Right lung (tissue), 10 donors: ENCODE measurements at places on chromosomes 16 and 17.

GRCh38 chr17:80920441-80920840 is 71.2 kb upstream of the CHMP6 start:
- no peak for DNase-seq

DNA sequence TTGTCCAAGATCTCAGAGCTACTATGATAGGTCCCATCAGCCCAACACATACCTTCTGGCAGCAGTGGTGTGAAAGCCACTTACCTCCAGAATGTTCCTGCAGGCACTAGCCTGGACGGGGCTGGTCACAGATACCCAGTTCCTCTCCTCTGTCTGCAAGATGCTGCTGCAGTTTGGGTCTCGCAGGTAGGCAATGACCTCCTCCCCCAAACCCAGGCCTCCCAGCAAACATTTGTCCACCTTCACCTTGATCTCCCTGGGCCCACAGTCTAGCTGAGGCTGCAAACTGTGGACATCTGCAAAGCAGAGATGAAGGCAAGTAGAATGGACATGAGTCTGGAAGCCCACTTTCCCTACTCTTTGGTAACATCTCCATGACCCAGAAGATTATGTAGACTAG is 7.1 kb downstream of the GP2 start:
- no peak for DNase-seq

GRCh38 chr16:51734220-51734619 is 583.1 kb upstream of the SALL1 start:
- no peak for DNase-seq

DNA sequence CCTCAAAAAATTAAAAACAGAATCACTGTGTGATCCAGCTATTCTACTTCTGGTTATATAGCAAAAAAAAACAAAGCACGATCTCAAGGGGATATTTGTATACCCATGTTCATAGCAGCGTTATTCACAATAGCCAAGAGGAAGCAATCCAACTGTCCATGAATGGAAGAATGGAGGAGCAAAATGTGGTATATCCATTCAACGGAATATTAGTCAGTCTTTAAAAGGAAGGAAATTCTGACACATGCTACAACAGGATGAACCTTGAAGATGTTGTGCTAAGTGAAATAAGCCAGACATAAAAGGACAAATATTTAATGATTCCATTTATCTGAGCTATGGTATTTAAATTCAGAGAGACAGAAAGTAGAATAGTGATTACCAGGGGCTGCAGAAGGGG is 4.6 kb upstream of the NOL11 start:
- no peak for DNase-seq

DNA sequence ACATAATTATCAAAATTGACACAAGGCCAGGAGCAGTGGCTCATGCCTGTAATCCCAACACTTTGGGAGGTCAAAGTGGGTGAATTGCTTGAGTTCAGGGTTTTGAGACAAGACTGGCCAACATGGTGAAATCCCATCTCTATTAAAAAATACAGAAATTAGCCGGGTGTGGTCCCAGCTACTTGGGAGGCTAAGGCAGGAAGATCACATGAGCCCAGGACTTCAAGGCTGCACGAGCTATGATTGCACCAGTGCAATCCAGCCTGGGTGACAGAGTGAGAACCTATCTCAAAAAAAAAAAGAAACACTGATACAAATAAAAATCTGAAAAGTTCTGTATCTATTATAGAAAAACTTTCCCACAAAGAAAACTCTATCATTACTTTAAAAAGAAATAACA is 15.5 kb downstream of the MYH10 start:
- DNase-seq, result no peak

- DNase-seq, result no peak
These were observed 194.5 kb downstream of the FOXL1 start for GRCh38 chr16:86772671-86773353.

DNA sequence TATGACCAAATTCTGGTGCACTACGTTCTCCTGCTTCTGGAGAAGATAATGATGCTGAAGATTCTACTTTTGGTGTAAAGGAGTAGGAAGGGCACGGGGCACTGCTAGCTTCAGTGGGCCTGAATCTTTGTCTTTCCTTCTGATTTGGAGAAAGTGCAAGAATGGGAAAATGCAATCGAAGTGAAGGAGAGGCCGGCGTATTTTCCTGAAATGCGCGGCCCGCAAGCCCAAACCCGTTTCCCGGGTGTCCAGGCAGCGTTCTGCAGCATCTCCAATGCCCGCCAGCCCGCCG is 372 bp upstream of the NDE1 start:
- DNase-seq, result no peak

GRCh38 chr16:23858542-23858941 is 22.8 kb downstream of the PRKCB start:
- no peak for DNase-seq

DNA sequence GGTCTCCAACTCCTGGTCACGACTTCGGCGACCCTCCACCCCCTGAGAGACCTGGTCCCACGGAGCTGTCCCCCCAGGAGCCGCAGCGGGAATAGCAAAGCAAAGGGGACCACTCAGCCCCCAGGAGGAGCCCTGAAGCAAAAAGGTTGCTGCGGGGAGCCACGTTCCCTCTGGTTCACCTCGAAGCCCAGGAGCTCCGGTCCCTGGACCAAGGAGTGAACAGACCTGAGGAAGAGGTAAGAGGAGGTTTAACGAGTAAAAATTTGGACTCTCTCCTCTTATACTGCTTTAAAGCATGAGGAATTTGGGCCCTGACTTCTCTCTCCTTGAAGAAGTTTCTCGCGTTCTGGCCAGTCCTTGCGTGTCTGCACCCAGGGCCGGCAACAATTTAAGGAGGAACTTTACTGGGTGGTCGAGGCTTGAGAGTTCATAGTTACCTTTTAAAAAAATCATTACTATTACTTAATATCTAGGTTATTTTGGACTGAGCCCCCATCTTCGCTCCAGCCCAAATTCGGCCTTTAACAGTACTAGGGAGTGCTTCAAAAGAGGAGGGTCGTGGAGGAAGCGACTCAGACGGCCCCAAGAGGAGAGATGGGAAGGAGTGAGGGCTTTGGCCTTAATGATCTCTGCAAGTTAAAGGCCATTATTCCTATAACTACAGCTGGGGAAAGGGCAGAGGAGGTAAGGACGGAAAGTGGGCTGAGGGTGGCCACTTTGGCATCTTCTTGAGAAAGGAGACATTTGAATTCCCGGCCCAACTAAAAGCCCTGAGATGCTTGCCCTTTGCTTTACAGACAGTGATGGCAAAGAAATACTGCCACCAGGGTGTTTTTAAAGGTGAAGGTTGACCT is 16.9 kb upstream of the HOXB9 start:
- no peak for DNase-seq

- DNase-seq, result no peak
These were observed 107.0 kb downstream of the CYLD start for GRCh38 chr16:50848755-50849514.

DNA sequence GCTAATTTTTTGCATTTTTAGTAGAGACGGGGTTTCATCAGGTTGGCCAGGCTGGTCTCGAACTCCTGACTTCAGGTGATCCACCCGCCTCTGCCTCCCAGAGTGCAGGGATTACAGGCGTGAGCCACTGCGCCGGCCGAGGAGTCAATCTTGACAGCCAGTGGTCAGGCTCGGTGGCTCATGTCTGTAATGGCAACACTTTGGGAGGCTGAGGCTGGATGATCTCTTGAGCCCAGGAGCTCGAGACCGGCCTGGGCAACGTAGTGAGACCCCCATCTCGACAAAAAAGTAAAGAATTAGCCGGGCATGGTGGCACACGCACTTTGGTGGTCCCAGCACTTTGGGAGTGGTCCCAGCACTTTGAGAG is 608 bp upstream of the PGS1 start:
- DNase-seq, result no peak

GRCh38 chr17:42408061-42408460 is 15.0 kb downstream of the CAVIN1 start:
- no peak for DNase-seq

DNA sequence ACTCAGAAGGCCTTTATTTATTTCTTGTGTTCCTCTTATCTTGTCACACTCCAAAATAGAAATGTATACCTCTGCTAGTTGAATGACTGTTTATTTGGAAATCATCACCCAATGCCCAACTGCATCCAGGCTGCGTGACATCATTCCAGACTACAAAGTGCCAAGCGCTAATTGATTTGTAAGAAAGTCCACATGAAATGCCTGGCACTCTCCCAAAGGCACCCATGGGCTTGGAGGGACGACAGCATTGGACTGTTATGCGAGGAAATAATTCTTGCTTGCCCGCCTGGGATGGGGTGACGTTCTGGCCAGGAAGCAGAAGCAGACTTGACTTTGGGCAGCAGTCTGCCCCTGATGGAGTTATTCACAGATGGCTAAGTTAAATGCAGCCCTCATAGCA is 165.9 kb downstream of the CDH13 start:
- DNase-seq, result no peak

GRCh38 chr16:72997141-72997542 is 50.8 kb downstream of the ZFHX3 start:
- DNase-seq, result peak; percentile 70

DNA sequence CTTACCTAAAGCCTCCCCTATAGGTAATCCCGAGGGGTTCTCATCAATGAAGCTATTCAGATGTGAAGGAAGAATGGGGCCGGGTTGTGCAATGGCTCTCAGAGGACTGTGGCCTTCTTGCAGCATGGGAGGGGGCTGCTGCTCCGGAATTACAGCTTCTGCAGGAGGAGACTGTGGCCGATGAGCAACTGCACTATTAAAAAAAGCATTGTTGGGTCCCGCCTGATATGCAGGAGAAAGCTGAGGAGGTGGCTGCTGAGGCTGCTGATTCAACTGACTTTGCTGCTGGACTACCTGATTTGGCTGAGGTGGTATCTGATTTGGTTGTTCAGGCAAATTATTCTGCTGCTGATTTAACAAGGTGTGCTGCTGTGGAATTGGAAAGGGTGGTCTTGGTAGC is 64.8 kb downstream of the CACNG1 start:
- DNase-seq, result no peak

- DNase-seq, result no peak
These were observed 5.6 kb downstream of the CACNG4 start for GRCh38 chr17:66970140-66970539.

DNA sequence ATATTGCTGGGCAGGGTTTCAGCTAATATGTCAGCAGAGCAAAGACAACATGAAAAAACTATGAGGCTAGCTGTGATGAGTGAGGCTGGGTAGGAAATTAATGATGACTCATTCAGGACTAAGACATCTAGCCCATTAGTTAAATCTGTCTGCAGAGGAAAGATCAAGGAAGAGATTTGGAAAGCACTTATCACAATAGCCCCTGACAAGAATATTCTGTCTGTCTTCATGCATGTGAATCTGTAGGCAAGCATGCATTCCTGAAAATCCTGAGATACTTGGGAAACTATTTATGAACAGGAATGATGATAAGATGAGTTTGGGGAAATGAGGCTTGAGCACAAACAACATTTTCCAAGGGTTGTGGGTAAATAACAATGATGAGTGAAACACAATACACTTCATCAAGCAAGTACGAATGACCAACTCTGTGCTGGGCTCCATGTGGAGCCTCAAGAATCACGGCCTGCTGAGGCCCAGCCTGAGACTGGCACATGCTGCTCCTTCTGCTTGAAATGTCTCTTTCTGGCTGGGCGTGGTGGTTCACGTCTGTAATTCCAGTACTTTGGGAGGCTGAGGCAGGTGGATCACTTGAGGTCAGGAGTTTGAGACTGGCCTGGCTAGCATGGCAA is 96.5 kb upstream of the ASIC2 start:
- DNase-seq, result no peak

- no peak for DNase-seq
These were observed 36.3 kb downstream of the ADGRG5 start for GRCh38 chr16:57578521-57579360.

GRCh38 chr16:56203052-56203451 is 11.8 kb downstream of the GNAO1 start:
- no peak for DNase-seq

DNA sequence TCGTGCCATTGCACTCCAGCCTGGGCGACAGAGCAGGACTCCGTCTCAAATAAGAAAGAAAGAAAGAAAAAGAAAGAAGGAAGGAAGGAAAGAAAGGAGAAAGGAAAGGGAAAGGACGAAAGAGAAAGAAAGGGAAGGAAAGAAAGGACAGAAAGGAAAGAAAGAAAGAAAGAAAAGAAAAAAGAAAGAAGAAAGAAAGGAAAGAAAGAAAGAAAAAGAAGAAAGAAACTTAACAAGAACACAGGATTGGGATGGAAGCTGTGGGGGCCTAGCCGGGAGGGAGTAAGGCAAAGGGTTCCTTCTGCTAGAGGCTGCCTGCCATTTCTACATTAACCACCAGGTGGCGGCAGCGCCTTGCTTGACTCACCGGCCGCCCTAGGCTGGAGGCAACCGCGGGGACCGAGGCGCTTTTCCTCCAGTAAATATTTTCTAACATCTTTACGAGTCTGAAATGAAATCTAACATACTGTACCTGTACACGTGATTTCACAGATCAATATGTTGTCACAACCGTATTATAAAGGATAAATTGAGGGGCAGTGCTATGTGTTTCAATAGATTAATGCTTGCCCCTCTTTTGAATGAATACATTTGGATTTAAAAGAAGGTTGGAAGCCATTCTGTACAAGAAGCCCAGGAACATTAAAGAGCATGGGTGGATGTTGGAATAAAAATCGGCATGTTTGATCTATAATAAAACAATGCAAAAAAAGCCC is 6.1 kb downstream of the GJD3 start:
- peak; percentile 79 for DNase-seq

DNA sequence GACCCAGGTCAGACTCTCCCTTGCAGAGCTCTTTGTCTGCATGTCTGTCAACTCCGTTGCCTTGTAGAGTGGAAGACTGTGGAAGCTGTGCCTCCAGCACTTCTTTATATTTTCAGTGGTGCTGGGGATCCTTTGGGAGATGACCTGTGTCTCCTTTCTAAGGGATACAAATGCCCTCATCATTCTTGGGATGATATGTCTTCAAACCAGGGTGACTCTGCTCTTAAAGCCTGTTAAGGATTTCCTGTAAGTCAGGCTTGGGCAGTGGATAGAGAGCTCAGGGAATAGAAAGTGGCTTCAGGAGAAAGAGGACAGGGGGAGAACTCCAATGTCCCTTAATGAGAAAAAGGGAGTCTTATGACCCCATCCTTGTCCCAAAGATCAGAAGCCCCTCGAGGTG is 1.5 kb downstream of the HOXB3 start:
- no peak for DNase-seq

- DNase-seq, result peak; percentile 30
These were observed 814 bp upstream of the RUNDC3A start for GRCh38 chr17:44307387-44308186.

- DNase-seq, result no peak
These were observed 119.4 kb upstream of the NLRP1 start for GRCh38 chr17:5703736-5704135.

DNA sequence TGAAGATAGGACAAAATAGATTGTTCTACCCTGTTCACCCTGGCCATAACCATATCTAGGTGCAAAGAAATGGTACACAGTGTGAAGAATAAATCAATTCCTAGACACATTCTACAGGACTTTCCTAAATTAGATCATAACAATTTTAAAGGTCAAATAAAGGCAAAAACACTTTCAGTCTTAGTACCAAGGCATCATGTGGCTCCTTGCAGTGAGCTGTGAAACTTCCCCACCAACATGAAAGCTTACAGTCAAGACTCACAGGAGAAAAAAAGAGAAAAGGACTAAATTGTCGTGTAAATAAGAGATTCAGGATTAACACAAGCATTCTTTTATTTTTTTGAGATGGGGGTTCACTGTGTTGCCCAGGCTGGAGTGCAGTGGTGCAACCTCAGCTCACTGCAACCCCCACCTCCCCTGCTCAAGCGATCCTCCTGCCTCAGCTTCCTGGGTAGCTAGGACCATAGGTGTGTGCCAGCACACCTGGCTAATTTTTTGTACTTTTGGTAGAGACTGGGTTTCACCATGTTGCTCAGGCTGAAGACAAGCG is 14.2 kb downstream of the NSMCE1 start:
- no peak for DNase-seq
